8988T (cell line): ENCODE measurements at places on chromosomes 4 and X.

GRCh38 chr4:171676555-171677215 is 136.5 kb upstream of the GALNTL6 start:
- DNase-seq, result no peak

- no peak for DNase-seq
Observed at GRCh38 chr4:186168750-186169149, 22.6 kb upstream of the CYP4V2 start.

DNA sequence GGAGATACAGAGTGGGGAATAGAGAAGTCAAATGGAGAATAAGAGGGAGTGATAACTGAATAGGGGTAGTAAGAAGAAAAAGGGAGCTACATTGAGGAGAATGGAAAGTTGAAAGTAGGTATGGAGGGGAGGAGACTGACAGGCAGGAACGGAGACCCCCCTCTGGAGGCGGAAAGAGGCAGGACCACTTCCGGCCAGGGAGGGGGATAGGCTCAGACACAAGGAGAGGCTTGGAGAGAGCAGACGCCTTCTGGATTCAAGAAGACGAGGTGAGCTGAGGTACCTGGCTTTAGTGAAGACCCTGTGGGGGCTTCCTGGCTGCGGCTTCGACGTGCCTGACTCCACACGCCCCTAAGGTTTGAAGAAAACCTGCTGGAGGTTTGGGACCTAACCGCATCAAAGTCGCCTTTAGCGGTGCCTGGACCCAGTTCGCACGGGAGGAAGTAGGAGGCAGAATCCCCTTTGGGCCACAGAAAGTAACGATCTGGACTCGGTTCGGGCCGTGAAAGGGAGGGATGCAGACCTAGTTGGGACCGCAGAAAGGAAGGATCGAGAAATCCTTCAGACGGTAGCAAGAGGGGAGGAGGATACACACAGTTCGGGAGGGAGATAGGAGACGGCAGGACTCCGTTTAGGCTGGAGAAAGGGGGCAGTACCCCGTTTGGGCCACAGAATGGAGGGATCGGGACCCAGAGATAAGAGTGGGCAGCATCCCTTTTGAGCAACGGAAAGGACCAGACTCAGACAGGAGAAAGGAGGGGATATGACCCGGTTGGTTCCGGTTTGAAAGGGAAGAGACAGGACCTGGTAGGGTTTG is at the start of gene TRO:
Gene TRO, plus strand, starts transcription at position 215 of the 817 bp plus-strand sequence. CDS start 1,423 bp downstream, outside the sequence.
- no peak for DNase-seq

- DNase-seq, result peak; percentile 8
Observed at GRCh38 chr4:78293821-78294301, 236.7 kb downstream of the FRAS1 start.

DNA sequence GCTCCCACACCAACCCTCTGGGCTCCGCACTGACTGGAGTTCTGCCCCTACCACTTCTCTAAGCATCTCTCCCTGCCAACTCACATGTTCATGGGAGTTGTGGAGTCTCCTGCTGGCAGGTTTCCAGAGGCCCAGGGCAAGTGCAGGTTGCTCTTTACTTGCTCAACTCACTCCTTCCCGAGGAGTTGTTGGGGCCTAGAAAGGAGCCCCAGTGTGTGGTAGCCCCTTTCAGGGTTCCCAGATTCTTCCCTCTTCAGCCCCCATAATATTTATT is 52.5 kb downstream of the POF1B start:
- DNase-seq, result no peak

DNA sequence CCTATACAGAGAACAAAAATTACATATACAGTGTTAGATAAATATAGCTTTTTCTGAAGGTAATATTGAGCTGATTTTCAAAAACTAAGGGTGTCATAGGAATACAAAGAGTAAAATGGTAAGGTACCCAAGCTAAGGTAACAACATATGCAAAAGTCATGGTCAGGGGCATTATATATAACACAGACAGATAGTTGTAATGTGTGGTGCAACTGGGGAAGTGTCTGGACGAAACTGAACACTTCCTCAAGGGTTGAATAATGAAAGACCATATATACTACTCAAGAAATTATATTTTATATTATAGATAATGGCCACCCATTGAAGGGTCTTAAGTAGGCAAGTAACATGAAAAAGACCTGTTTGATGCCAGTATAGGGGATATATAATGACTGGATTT is 262.1 kb upstream of the CXXC4 start:
- DNase-seq, result no peak

DNA sequence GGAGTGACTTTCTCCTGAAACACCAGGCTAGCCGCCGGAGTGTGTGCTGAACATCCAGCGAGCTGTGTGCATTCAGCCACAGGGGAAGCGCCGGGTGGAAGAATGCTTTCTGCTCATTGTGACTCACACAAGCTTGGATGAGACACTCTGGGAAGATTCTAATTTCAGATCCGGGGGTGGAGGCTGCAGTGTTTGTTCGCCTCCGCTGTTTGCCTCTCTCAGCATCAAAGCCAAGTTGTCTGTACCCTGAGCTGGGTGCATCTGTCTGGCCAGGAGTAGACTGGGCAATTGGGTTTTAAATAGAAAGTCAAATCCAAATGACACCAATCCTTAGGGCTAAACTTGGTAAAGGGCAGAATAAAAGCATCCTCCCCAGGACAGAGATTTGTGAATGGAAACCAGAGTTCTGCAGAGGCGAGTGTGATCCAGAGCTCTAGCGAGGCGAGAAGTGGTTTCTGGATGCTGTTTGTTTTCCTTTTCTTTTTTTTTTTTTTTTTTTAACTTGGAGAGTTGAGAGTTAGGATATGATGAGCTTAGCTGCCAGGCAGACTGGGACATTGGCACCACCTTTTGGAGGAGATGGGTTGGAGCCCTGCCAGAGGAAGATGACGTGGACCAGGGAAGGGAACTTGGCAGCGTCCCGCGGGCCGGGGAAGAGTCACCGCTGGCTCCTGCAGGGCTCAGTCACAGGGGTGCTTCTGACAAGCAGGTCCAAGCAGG is 196.0 kb upstream of the PSAPL1 start:
- DNase-seq, result peak; percentile 77

- peak; percentile 98 for DNase-seq
Observed at GRCh38 chrX:153934762-153935325, at the start of gene NAA10. TSS of gene NAA10 (minus strand) at chrX:153935037. CDS start at chrX:153934904, 133 bp downstream.

- no peak for DNase-seq
Observed at GRCh38 chrX:21354725-21355124, 19.5 kb upstream of the CNKSR2 start.

DNA sequence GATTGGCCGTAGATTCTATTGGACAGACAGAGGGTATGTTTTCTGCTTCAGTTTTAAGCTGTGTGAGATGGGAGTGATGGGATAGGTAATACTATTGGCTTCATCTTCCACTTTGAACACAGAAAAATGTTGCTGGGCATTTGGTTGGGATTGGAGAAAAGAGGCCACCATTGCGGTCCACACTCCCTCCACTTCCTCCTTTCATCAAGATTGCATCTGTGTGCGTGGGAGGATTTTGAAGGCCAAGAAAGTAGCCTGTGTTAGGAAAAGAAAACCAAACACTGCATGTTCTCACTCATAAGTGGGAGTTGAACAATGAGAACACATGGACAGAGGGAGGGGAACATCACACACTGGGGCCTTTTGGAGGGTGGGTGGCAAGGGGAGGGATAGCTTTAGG is 56.4 kb downstream of the EGF start:
- no peak for DNase-seq

- no peak for DNase-seq
Observed at GRCh38 chr4:108171339-108172230, 2.9 kb upstream of the LEF1 start.

- no peak for DNase-seq
Observed at GRCh38 chr4:165515201-165515600, 136.4 kb downstream of the CPE start.

GRCh38 chr4:182369211-182369610 is 126.0 kb downstream of the TENM3 start:
- DNase-seq, result no peak

DNA sequence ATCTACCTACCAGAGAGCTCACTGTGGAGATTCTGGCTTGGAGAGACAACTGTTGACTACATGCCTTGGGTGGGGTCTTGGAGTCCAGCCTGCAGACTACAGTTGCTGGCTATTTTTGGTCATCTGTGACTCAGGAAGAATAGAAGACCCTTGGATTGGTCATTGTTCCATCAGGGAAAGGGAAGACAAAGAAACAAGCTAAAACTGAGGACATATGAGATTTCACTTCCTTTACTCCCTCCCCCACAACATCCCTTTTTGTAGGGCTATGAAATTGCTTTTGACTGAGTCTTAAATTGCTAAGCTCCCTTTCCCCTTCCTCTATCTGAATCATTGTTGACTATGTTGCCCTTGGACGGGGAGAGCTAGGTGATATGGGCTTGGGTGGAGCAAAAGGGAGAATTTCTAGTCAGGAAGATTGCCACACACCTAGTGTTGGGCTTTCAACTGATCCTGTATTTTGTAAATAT is 11.7 kb downstream of the MSN start:
- no peak for DNase-seq

- DNase-seq, result no peak
Observed at GRCh38 chr4:79625361-79625760, 217.3 kb upstream of the GK2 start.

DNA sequence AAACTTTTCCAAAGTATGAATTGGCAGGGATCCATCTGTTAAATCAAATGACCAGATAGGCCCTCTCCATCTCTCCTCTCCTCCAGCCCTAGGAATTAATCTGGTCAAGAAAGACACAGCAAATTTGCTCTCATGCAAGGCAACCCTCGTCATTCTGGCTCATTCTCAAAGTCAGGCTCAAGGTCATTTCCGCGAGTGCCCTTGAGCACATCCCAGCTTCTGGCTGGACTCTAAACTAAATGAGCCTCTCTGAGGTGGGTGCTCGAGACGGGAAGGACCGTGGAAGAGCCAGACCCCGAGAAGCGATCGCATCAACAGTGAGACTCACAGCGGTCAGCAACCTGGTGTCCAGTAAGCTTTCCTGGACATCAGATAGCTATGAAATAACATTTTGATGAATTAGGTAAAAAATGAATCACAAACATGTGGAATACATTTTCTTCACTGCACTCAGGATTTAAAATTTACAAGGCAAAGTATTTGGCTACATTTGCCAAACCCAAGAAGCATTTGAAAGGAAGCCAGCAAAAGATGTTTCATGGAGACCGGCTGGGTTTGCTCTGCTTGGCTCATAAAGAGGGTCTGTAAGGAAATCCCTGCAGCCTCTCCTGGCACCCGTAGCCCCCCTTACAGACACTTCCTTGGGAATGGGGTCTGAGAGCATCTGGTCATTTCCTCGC is 121.0 kb downstream of the ENPP6 start:
- DNase-seq, result no peak

- DNase-seq, result no peak
Observed at GRCh38 chrX:132665676-132666075, 176.8 kb upstream of the MBNL3 start.

DNA sequence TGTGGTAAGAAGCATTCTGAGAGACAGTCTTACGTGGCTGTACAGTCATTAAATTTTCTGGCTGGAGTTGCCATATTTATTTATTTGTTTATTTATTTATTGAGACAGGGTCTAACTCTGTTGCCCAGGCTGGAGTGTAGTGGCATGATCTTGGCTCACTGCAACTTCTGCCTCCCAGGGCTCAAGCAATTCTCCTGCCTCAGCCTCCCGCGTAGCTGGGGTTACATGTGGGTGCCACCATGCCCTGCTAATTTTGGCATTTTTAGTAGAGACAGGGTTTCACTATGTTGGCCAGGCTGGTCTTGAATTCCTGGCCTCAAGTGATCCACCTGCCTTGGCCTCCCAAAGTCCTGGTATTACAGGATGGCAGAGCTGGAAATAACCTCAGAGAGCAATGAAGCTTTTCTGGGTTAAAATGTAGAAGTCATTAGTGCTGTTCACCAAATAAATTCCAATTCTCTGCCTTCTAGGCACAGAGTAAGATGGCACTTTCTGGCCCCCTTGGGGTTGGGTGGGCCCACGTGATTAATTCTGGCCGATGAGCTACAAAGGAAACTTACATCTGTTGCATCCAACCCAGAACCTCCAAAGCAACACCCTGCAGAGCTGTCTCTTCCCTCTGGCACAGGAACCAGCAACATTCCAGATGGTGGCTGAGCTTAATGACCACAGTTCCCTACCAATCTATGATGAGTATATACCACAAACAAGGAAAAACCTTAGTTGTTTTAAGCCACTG is 4.5 kb downstream of the MRFAP1 start:
- DNase-seq, result no peak

DNA sequence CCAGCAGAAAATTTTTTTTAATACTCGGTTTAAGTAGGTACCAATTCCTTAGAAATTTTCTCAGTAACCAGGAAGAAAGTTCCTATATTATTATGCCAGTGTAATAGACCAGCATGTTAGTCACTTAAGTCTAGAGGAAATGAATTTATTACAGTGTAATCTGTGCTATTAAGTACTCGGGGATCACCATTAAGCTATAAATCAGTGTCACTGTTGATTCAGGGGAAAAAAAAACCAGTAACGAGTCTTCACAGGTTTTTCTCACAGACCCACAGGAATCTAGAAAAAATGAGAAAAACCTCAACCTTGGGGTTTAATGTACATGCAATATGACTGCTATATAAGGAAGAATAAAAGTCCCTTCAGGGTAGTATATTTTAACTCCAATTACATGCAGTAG is 138.3 kb upstream of the IL1RAPL2 start:
- no peak for DNase-seq

DNA sequence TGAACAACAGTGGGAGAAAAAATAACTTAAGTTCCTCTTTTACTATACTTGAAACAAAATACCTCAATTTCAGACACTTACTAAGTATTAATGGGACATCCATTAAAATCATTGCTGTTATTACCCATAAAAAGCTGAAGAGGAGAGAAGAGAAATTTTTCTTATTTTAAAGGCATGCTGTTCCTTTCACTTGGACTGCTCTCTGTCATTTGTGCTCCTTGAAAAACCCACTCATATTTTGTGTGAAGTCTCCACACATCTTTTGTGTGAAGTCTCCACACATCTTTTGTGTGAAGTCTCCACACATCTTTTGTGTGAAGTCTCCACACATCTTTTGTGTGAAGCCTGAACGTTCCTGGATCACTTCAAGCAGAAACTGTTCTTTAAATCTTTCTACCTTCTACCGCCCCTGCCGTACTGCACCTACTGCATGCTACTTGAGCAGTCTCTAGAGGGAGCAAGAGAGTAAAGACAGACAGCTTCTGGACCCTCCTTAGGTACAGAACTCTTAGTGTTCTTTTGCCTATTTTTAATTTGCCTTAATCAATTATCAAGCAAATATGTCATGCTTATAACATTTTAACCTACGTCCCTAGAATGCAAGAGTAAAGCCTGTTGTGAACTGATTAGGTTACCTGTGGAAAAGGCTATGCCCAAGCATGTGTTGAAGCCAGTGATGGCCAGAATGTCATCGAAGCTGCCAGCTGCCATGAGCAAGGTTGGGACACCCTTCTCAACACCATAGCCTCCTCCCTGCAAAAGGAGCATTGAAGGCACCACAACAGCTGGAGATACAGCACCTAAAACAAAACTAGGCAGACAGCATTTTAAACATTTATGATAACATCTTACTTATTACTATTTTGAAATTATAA is 27.1 kb upstream of the SLC9B1 start:
- no peak for DNase-seq

GRCh38 chr4:75916091-75916661 is 13.9 kb upstream of the PPEF2 start:
- DNase-seq, result no peak

- DNase-seq, result peak; percentile 21
Observed at GRCh38 chrX:153765138-153766079, 1.4 kb downstream of the PLXNB3 start.
